Colonic mucosa (tissue), 4 donors: ENCODE measurements at places on chromosomes 5 and 9.

- DNase-seq = no peak
- H3K36me3 ChIP-seq = no peaks in the 10 kb centered on the region
- H3K27me3 ChIP-seq = no peaks in the 10 kb centered on the region
- no peak overlapping the region for H3K27ac ChIP-seq
- H3K4me3 ChIP-seq = no peak overlapping the region
- H3K4me1 ChIP-seq = no peaks in the 10 kb centered on the region
These were observed 209.0 kb downstream of the CWC27 start for GRCh38 chr5:64977779-64978178.

DNA sequence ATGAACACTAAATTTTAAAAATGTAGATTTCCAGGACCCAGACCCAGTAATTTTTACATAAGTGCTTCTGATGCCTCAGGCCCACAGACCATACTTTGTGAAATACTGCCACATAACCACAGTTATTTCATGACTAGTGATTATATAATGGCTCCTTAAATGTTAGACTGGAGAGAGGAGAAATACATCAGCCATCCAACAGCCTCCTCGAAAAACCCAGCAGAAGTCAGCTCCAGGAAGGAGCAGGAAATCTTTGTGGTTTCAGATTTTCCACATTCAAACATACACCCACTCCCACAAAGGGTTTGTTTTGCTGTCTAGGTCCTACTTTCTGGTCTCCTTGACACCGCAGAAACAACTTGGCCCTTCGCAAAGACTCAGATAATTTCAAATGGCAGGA, 455.2 kb downstream of the DTWD2 start:
- no peaks in the 10 kb centered on the region for H3K4me1 ChIP-seq
- no peaks in the 10 kb centered on the region for H3K27me3 ChIP-seq

DNA sequence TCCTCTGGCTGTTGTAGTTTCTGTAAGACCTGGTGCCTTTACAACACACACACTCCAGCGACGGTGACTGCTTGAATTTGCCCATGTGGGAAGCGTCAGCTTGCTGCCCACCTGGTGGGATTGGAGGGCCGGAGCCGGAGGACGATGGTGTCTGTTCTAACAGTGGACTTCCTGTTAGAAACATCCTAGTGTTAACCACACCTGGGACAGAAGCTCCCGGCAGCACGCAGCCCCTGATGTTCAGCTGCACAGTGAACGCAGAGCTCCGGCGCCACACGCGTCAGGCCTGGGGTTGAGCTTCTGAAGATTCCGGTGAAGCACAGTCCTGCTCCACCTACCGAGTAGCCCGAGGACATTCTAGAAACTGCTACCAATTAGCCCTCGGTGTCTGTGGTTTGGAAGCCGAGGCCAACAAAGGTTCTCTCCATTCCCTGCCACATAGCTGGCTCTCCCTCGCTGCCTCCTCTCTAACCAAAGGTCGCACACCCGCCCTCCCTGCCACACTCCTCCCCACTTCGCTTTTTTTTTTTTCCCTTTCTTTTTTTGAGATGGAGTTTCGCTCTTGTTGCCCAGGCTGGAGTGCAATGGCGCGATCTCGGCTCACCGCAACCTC, 14.4 kb downstream of the PMPCA start:
- no peaks in the 10 kb centered on the region for H3K4me1 ChIP-seq
- no peak overlapping the region for H3K27ac ChIP-seq
- DNase-seq = no peak
- no peaks in the 10 kb centered on the region for H3K36me3 ChIP-seq
- H3K4me3 ChIP-seq = no peak overlapping the region

- no peaks in the 10 kb centered on the region for H3K27me3 ChIP-seq
- no peaks in the 10 kb centered on the region for H3K36me3 ChIP-seq
- DNase-seq = no peak
These were observed 11.6 kb downstream of the ANKH start for GRCh38 chr5:14859980-14860379.

GRCh38 chr5:150703762-150704161, 2.9 kb upstream of the RBM22 start:
- no peak overlapping the region for H3K27ac ChIP-seq
- peaks cover 9% of the 10 kb centered on the region for H3K4me1 ChIP-seq
- H3K36me3 ChIP-seq = peaks cover 2% of the 10 kb centered on the region

DNA sequence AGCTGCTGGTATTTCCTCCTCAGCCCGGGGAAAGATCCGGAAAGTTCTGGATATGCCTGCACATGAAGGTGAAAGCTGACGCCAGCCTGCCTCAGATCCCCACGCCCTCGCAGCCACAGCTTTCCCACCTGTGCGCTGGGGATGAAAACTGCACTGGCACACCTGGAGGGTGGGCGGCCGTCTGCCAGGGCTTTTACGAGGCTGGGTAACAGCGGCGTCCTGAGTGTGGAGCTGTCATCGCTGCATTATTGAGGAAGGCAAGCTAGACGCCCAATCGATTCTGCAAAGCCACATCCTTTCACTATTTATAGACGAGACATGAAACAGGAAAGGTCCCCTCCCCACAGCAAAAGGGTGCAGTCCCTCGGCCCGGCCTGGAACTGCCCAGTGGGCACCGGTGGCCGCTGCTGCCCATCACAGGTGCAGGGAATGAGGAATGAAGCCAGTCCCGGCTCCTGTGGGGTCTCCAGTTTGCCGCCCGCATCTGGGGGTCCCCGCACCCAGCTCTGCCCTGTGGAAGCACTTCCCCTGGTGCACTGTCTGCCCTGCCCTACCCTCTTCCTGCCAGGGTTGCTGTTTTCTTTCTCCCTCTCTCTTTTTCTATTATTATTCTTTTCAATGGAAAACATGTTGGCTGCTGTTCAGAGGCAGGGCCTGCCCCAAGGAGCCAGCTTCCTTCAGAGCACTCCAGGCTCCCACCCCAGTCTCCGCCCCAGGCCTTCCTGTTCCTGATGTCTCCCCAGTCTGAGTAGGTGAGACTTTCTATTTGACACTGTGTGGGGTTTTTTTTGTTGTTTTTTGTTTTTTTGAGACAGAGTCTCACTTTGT, 7.0 kb downstream of the NOTCH1 start:
- H3K36me3 ChIP-seq = no peaks in the 10 kb centered on the region
- no peaks in the 10 kb centered on the region for H3K27me3 ChIP-seq
- H3K4me1 ChIP-seq = peaks cover 47% of the 10 kb centered on the region
- no peak overlapping the region for H3K4me3 ChIP-seq

GRCh38 chr5:131266370-131267060, 2.7 kb downstream of the CDC42SE2 start:
- peak overlapping the region; percentile 91 for H3K4me3 ChIP-seq
- H3K4me1 ChIP-seq = no peaks in the 10 kb centered on the region
- no peak overlapping the region for H3K27ac ChIP-seq
- DNase-seq = no peak

DNA sequence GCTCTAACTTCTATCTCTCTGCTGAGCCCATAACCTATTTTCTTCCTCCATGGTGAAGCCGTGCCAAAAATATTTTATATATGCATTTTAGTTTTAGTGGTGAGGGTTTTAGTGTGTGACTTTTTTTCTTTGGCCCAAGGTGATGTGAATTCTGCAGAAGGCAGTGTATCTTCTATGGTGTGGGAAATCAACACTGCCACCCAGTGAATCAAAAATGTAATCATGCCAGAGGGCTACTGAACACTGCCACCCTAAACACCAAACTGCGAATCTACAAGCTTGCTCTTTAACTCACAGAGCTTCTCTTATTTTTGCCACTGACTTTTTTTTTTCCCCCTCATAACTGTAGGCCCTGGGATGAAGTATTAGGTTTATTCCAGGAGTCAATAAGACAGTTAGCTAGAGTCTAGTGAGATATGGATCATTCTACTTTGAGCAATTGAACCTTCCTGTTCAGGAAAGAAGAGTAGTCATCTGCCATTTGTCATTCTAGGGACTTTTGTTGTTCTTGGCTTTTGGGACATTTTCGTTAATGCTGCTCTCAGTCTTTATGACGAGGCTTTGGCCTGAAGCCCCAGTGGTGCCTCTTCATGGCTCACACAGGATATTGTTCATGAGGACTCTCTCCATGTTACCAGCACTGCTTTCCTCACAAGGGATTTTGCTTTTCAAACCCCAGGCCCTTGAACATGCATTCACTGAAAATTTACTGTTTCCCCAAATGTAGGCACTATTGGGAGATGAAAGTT, 53.1 kb downstream of the C7 start:
- H3K4me3 ChIP-seq = no peak overlapping the region
- no peaks in the 10 kb centered on the region for H3K27me3 ChIP-seq
- DNase-seq = no peak
- H3K4me1 ChIP-seq = no peaks in the 10 kb centered on the region
- no peaks in the 10 kb centered on the region for H3K36me3 ChIP-seq

- no peaks in the 10 kb centered on the region for H3K36me3 ChIP-seq
- H3K4me1 ChIP-seq = no peaks in the 10 kb centered on the region
- H3K4me3 ChIP-seq = no peak overlapping the region
- peak; percentile 27 for DNase-seq
These were observed 244.1 kb downstream of the ADGRV1 start for GRCh38 chr5:90802474-90803317.

DNA sequence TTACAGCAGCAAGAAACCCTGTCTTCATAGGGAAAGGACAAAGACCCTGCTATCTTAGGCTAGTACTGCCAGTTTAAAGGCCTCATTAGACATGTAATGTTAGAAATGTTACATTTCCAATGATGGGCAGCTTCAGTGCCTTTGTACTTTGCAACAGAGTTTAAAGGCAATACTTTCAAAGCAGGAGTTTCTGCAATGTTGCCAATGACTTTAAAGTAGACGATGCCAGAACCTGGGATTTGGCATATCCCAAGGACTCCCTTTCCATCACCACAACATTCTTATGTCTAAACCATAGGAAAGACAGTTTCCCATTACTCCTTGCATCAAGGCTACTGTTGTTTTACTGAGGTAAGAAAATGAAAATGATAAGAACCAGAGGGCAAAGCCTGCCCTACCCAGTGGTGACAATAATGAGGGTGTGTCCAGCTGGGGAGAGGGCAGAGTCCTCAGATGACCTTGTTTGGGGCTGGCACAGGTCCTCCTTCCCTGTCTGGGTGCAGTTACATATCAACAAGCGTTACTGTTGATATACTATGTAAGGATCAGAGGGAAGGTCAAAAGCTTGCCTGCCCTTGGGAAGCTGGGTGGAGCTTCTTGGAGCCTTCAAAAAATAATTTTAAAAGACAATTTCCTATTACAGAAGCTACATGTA, 27.5 kb upstream of the MLANA start:
- no peaks in the 10 kb centered on the region for H3K27me3 ChIP-seq
- no peak overlapping the region for H3K4me3 ChIP-seq
- H3K27ac ChIP-seq = peak overlapping the region; percentile 42
- H3K36me3 ChIP-seq = no peaks in the 10 kb centered on the region
- H3K4me1 ChIP-seq = no peaks in the 10 kb centered on the region

GRCh38 chr5:74319076-74319475, 321.5 kb downstream of the ENC1 start:
- no peak for DNase-seq
- H3K27me3 ChIP-seq = no peaks in the 10 kb centered on the region
- H3K27ac ChIP-seq = no peak overlapping the region
- H3K4me3 ChIP-seq = no peak overlapping the region
- H3K4me1 ChIP-seq = no peaks in the 10 kb centered on the region

- no peak overlapping the region for H3K4me3 ChIP-seq
- no peaks in the 10 kb centered on the region for H3K36me3 ChIP-seq
- H3K4me1 ChIP-seq = no peaks in the 10 kb centered on the region
These were observed 591.5 kb downstream of the RAB3C start for GRCh38 chr5:59174248-59174844.

GRCh38 chr9:71648453-71648852, 119.9 kb downstream of the CEMIP2 start:
- no peaks in the 10 kb centered on the region for H3K4me1 ChIP-seq
- no peak overlapping the region for H3K4me3 ChIP-seq
- H3K27me3 ChIP-seq = no peaks in the 10 kb centered on the region
- H3K27ac ChIP-seq = no peak overlapping the region
- no peak for DNase-seq
- H3K36me3 ChIP-seq = no peaks in the 10 kb centered on the region

- no peaks in the 10 kb centered on the region for H3K36me3 ChIP-seq
- no peak overlapping the region for H3K27ac ChIP-seq
- DNase-seq = no peak
These were observed 44.9 kb upstream of the ZNF462 start for GRCh38 chr9:106818034-106818433.

DNA sequence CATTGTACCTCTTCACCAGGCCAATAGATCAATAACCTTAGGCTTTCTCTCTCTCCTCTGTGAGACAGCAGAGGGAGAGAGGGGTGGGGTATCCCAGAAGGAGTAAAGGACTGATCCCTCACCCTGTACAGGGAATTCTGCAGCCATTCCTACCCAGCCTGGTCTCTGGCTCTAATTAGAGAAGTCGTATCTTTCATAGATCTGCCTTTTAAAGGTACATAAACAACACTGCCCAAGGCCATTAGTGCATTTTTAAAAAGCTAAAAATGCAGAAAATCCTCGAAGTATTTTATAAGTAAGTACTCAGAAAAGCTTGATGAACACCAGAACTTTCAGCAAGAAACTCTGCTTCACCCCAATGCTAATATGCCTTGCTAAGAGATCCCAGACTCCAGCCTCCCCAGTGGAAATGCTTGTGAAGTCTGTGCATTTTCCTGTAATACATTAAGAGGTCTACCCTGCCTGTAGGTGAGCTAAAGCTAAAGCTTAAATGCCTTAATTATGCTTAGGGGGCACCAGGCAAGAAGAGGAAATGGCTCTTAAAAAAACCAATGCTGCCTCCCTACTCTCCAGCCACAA, 200.0 kb upstream of the ANKRD55 start:
- DNase-seq = no peak
- H3K4me1 ChIP-seq = no peaks in the 10 kb centered on the region
- H3K27ac ChIP-seq = no peak overlapping the region
- H3K4me3 ChIP-seq = no peak overlapping the region

- H3K36me3 ChIP-seq = no peaks in the 10 kb centered on the region
- no peak overlapping the region for H3K4me3 ChIP-seq
- no peak for DNase-seq
- H3K4me1 ChIP-seq = no peaks in the 10 kb centered on the region
These were observed 120.7 kb upstream of the GRHPR start for GRCh38 chr9:37301854-37302172.

- H3K36me3 ChIP-seq = no peaks in the 10 kb centered on the region
- H3K4me3 ChIP-seq = no peak overlapping the region
- H3K27ac ChIP-seq = peak overlapping the region; percentile 53
- no peaks in the 10 kb centered on the region for H3K27me3 ChIP-seq
- no peaks in the 10 kb centered on the region for H3K4me1 ChIP-seq
These were observed 78.8 kb upstream of the GPBP1 start for GRCh38 chr5:57094753-57095683.

- H3K4me1 ChIP-seq = no peaks in the 10 kb centered on the region
- no peaks in the 10 kb centered on the region for H3K36me3 ChIP-seq
- no peak for DNase-seq
- no peak overlapping the region for H3K27ac ChIP-seq
- H3K4me3 ChIP-seq = no peak overlapping the region
- no peaks in the 10 kb centered on the region for H3K27me3 ChIP-seq
These were observed 135.8 kb upstream of the SNX2 start for GRCh38 chr5:122639033-122639432.

- H3K27ac ChIP-seq = peak overlapping the region; percentile 65
- peaks cover 6% of the 10 kb centered on the region for H3K4me1 ChIP-seq
- no peak overlapping the region for H3K4me3 ChIP-seq
- peak; percentile 58 for DNase-seq
- H3K27me3 ChIP-seq = no peaks in the 10 kb centered on the region
These were observed 14.8 kb downstream of the AKNA start for GRCh38 chr9:114372921-114373448.

- no peaks in the 10 kb centered on the region for H3K27me3 ChIP-seq
- no peak for DNase-seq
- no peaks in the 10 kb centered on the region for H3K36me3 ChIP-seq
These were observed 706.0 kb upstream of the GRAMD2B start for GRCh38 chr5:125717209-125717608.

GRCh38 chr9:120910643-120911042, 16.0 kb downstream of the TRAF1 start:
- H3K4me3 ChIP-seq = no peak overlapping the region
- no peaks in the 10 kb centered on the region for H3K36me3 ChIP-seq
- no peak overlapping the region for H3K27ac ChIP-seq
